HepG2 (cell line): ENCODE measurements at places on chromosomes 12 and 14. TPM values are rescaled to one million over a fixed set of nuclear protein-coding genes. Genes with fewer than 3 reads are reported as not detected.

The RND1 gene
- 1.9 and 2.8 TPM in 2 replicates for polyA plus RNA-seq

The ACSS3 gene
- polyA plus RNA-seq, result 68.6 and 79.5 TPM in 2 replicates

The P2RX7 gene
- polyA plus RNA-seq, result 0.56 and 0.73 TPM in 2 replicates

The RNF212B gene
- 0.05 TPM in 1 of 2 replicates, not detected in the other for polyA plus RNA-seq

The LRP1-AS gene
- 0.20 TPM in 1 of 2 replicates, not detected in the other for polyA plus RNA-seq

The TMEM119 gene
- polyA plus RNA-seq, result not detected in 2 replicates

The RPGRIP1 gene
- 0.47 and 1.1 TPM in 2 replicates for polyA plus RNA-seq
